Effector memory CD4-positive, alpha-beta T cell (primary cell): ENCODE measurements at places on chromosomes 1 and 21.

- DNase-seq: no peak
These were observed 126.9 kb downstream of the ESRRG start for GRCh38 chr1:216596281-216596862.

- no peak for DNase-seq
These were observed 34.0 kb downstream of the DNAI4 start for GRCh38 chr1:66890621-66891020.

GRCh38 chr21:38768471-38769063 is 37.2 kb upstream of the ETS2 start:
- DNase-seq: no peak

DNA sequence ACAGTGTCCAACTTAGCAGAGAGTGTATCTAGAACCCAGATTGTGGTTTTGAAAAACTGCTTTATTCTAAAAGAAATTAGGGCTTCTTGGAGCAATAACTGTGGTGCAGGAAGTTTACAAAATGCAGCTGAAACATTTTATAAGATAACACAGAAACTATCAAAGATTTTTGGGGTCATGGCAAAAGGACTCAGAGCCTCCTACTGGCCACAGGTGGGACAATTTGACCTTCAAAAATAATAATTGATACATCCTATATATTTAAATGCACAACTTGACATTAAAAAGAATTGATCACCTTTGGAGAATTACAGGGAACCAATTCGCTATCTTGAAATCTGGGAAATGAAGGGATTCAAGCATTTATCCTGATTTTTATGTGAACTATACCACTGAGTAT is 235.2 kb downstream of the RPS6KC1 start:
- no peak for DNase-seq

DNA sequence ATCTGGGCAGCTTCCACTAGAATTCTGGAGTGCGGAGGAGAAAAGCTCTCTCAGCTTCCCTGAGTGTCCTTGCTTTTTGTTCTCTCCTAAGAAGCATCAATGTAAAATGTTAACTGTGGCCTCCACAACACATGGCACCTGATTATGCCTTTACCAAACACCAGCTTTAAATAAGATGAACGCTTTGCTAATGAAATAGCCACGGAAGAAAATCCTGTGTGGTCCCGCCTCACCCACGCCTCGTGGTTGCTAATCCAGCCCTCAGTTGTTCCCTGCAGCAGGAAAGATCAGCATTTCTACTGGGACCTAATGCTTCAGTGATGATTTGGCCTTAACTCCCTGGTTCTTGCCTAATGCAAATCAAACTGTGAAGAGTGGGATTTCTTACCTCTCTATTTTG is 1.8 kb upstream of the ERG start:
- DNase-seq: no peak

DNA sequence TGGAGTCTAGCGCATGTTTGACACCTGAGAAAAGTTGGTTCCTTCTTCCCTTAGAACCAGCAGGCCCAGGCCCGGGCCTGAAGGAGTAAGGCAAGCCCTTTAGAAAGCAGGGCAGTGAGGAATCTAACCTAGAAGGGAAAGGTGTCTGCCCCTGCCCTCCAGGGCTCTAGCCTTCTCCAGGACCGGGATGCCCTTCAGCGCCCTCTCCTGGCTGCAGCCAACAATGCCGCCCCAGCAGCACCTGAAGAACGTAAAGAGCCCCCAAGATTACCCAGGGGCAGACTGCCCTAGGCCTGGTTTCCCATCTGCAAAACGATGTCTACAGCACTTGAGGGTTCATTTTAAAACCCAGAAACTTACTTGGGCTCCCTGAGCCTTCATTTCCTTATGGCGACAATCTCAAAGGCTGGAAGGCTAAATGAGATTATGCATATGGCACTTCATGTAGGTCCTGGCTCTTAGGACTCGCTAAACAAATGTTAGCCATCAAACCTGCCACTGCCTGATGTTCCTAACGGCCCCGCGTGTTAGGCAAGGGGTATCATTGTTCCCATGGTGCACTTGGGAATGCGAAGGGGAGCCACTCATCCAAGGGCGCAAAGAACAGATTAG is 106.7 kb upstream of the KLHDC7A start:
- DNase-seq: no peak
